ENCODE measurements at places on chromosomes 2 and 18. TPM values are rescaled to one million over a fixed set of nuclear protein-coding genes. Genes with fewer than 3 reads are reported as not detected.
A peak's percentile ranks its signal among the peaks of the same experiment; 100 is the strongest.

The DPP4 gene
- 4.3 TPM for total RNA-seq

The LCT gene
- total RNA-seq = not detected

GRCh38 chr18:56327191-56327885 lies 311.1 kb downstream of the TXNL1 start:
- no peak for DNase-seq

GRCh38 chr18:7779211-7779610 lies 212.1 kb downstream of the PTPRM start:
- no peak for DNase-seq

GRCh38 chr2:15868704-15869103 lies 71.6 kb upstream of the MYCN start:
- no peak for DNase-seq

- peak; percentile 84 for DNase-seq
These were observed 13.0 kb upstream of the RALB start for GRCh38 chr2:120239488-120240287.

Measured in H7 (cell line).